ENCODE measurements at places on chromosomes 6 and 20. TPM values are rescaled to one million over a fixed set of nuclear protein-coding genes. Genes with fewer than 3 reads are reported as not detected.

DNA sequence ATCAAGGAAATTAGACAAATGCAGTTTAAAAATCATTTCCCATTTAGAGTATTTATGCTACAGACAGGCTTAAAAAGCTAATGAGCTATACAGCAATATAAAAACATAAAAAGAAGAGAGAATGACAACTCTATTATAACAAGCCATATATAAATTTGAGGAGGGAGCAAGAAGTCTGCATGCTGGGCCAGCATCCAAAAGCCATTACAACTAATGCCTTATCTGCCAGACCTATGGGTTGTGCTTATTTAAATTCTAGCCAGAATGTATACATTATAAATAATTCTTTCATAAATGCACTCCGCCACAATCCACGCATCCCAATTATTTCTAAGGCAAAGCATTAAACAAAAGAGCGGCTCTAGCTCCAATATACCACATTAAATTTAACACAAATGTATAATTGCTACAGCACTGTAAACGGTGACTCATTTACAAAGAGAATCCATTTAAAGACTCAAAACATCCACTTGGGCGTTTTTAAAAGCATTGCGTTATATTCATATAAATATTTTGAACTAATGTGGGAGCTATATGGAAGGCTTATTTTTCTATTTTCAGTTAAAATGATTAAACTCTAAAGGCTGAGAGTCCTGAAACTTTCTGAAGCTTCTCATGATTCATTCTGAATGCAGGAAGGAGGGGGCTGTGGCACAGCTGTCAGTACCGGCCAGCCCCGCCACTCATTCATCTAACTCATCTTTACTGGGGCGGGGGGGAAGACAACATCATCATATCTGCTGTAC lies 37.7 kb upstream of the RAB22A start:
- no peaks in the 10 kb centered on the region for H3K4me1 ChIP-seq
- no peak for DNase-seq
- H3K27ac ChIP-seq: no peak overlapping the region
- H3K4me3 ChIP-seq: no peak overlapping the region

GRCh38 chr6:44268095-44268628 lies 2.1 kb upstream of the TMEM151B start:
- no peaks in the 10 kb centered on the region for H3K36me3 ChIP-seq
- H3K27ac ChIP-seq: no peak overlapping the region
- no peak overlapping the region for H3K4me3 ChIP-seq
- no peak for DNase-seq

- H3K27ac ChIP-seq: no peak overlapping the region
- H3K36me3 ChIP-seq: no peaks in the 10 kb centered on the region
- no peak for DNase-seq
- H3K4me1 ChIP-seq: no peaks in the 10 kb centered on the region
Observed at GRCh38 chr6:128241216-128241615, 279.2 kb downstream of the PTPRK start.

DNA sequence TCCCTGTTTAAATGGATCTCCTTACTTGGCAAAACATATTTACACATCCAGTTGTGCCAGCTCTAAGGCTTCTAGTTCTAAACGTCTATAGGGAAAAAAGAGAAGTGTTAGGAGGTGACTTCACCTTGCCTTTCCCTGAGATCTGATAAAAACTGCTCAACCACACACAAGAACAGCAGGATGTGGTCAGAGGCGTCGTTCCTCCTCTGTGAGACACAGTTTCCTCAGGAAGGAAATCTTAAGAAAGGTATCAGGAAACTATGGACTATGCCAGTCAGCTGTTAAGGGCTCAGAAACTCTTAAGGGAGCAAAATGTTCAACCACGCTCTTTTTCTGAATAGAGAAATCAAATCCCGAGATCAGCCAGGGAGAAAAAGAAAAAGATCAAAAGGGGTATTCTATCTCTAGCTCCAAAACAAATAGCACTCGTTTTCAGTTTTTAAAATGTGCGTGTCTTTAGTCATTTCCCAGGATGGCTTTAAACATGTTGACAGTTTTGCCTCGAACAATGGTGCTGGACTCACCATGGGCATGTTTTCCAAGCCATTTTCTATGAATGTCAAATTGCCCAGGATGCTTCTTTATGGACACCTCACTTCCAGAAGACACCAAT lies 154.5 kb downstream of the HACE1 start:
- no peak for DNase-seq
- H3K4me1 ChIP-seq: no peaks in the 10 kb centered on the region
- H3K4me3 ChIP-seq: no peak overlapping the region
- H3K27ac ChIP-seq: peak overlapping the region; percentile 58
- no peaks in the 10 kb centered on the region for H3K36me3 ChIP-seq
- H3K27me3 ChIP-seq: no peaks in the 10 kb centered on the region

The PHACTR3 gene
- 0.42 TPM for total RNA-seq

The SNAP25 gene
- 4.2 TPM for total RNA-seq
